NCI-H1092 (cell line): ENCODE measurements at places on chromosomes 6 and 20.

DNA sequence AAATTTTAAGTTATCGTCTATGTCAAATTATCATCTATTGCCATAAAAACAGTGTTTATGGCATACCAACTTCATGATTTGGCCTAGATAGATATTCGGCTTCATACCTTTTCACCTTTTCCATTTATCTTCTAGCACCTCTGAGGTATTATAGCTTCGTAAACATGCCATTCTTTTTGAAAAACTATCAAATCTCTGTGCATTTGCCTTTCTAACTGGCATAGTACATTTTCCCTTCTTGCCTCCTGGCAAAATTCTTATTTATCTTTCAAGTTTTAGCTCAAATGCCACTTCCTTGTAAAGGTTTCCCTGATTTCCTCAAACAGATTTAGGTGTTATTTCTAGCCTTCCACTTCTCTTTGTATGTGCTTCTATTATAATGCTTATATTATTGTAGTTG is 7.0 kb upstream of the REV3L start:
- no peak for DNase-seq

DNA sequence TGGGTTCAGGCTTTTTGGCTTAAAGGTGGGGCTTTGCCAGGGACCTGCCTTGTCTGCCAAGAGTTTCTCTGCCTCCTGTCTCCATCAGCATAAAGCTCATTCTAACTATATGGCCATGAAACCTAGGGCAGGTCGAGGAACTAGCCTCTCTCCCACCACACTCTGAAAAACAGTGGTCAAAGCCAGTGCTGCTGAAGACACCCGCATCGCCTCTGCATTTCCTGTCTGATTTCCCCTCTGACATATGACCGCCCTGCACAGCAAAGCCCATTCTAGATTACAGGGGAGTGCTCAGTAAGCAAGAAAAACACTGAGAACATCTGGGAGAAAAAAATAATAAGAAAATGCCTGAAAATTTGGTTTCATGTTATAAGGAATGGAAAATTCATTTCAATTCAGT is 573.6 kb downstream of the PRKN start:
- no peak for DNase-seq

GRCh38 chr20:38063911-38064530 is 30.5 kb downstream of the RPRD1B start:
- DNase-seq = no peak

- DNase-seq = peak; percentile 45
Observed at GRCh38 chr6:34602318-34603111, 46.4 kb upstream of the SPDEF start.

DNA sequence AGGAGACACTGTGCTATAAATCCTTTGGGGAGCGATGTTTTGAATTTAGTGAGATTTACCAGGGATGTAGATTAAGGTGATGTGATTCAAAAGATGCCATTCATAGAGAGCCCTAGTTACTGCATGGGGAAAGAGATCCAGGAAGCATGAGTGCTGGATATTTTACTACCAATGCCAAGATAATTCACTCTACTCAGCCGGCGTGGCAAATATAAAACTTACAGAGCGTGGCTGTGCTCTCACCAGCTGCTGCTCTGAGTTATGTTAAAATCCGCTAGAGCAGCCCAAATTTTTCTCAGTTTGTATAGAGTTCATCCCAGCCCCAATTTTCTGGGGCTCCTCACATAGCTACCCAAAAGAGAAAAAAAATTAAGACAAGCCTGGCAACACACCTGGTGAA is 48.6 kb downstream of the BFSP1 start:
- no peak for DNase-seq

- DNase-seq = no peak
Observed at GRCh38 chr6:69089539-69089938, 454.5 kb downstream of the ADGRB3 start.

- no peak for DNase-seq
Observed at GRCh38 chr6:111975466-111975865, 78.4 kb upstream of the CCN6 start.
